ENCODE measurements at places on chromosomes 3 and 15. TPM values are rescaled to one million over a fixed set of nuclear protein-coding genes. Genes with fewer than 3 reads are reported as not detected.
A peak's percentile ranks its signal among the peaks of the same experiment; 100 is the strongest.

The SLC22A14 gene
- polyA plus RNA-seq: 0.09 TPM

DNA sequence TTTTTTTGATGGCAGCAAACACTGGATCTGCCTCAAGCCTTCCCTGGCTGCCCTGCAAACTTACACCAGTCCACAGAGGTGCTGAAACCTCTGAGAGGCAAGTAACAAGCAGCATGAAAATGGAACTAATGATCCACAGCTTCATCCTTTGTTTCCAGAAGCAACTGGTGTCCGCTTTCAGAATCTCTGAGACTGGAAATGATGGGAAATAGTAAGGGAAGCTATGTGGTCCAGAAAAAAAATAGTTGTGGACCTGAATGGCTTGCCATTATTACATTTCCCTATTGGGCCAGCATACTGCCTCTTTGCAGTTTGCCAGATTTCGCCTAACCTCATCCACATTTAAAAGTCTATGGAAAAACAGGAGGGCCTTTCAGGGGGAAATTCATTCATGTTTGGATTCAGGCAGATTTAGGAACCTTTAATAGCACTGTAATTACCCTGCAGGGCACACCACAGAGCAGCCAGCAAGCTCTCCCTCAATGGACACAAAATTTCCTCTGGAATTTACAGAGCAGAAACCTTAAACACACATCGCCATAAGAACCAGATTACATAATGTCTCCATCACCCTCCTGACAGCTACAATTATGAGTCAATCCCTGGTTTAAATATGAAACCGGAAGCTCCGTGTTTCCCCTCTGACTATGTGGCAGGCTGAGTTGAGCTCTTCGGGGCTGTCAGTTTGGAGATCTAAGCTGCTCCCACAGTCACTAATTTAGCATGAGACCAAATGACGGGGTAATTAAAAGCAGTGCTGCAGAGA, 134.4 kb downstream of the TMCO5A start:
- H3K36me3 ChIP-seq: no peaks in the 10 kb centered on the region
- no peaks in the 10 kb centered on the region for H3K27me3 ChIP-seq
- DNase-seq: peak; percentile 75

GRCh38 chr15:46127361-46127874, 492.6 kb downstream of the SQOR start:
- no peaks in the 10 kb centered on the region for H3K27me3 ChIP-seq
- H3K36me3 ChIP-seq: no peaks in the 10 kb centered on the region
- no peaks in the 10 kb centered on the region for H3K4me1 ChIP-seq
- DNase-seq: no peak
- H3K27ac ChIP-seq: no peak overlapping the region
- no peak overlapping the region for H3K4me3 ChIP-seq

The GOLGA8J gene
- not detected for polyA plus RNA-seq

DNA sequence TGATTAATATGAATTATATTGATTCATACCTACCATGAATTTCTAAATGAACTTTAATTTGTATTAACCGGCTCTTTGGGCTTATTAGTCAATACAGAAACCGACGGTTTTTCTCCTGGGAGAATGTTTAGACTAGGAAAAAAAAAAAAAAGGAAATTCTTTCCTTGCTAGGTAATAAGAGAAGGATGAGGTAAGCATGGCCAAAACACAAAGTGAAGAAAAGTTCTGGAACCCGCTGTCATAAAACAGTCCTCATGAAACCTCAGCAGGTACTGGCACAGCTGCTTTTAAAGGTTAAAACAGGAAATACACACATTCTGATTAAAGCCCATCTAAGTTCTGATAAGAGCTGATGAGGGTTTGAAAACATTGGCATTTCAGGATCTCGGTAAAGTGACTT, 30.8 kb upstream of the PSTPIP1 start:
- H3K36me3 ChIP-seq: no peaks in the 10 kb centered on the region
- no peak overlapping the region for H3K4me3 ChIP-seq
- DNase-seq: no peak

GRCh38 chr15:100090411-100090810, 251.4 kb downstream of the ADAMTS17 start:
- no peaks in the 10 kb centered on the region for H3K27me3 ChIP-seq
- H3K36me3 ChIP-seq: no peaks in the 10 kb centered on the region
- no peak overlapping the region for H3K27ac ChIP-seq
- no peak for DNase-seq
- no peaks in the 10 kb centered on the region for H3K4me1 ChIP-seq

DNA sequence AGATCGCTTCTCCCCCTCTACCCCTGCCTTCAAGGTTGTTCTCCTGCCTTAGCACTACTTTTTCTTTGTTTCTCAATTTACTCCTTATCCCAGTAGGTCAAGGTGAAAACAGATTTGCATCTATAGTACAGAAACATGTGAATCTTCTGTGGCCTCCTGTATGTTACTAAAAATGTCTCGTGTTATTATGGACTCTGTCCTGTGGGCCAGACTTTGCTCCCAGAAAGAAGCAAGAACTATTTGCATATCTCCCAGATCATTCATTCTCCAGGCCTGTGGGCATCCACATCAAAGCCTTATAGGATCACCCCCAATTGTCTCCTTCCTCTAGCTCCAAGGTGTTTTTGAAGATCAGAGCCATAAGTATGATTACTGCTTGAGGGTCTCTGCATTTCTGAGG, 169.5 kb upstream of the ROPN1 start:
- peak; percentile 69 for DNase-seq
- no peaks in the 10 kb centered on the region for H3K36me3 ChIP-seq

DNA sequence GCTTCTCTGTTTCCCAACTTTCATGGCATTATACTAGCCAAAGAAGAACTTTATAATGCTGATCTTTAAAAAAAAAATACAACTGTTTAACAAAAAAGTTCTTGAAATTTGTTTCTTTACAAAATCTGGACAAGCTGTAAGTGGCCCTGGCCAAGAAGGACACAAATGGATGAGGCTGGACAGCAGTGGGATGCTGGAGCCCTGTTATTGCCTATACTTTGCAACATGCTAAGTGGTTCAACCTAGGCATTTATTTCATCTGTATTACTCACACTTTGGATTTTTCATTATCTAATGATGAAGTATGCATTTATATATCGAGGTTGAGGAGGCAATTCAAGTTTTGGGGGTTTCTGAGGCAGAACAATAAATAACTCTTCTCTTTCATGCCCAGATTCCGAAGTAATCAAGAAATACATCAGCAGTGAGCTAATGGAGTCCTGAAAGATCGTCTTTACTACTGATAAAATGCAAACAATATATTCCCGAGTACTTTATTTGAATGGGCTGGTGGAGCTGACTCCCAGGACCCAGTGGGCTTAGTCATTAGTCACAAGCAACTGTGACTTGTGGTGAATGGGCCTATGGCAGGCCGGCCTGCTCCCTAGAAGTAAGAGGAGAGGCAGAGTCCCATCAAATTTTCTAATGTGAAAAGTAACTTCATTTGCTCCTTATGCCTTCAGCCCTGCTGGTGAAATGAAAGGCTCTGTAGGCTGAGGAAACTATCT, 177.3 kb upstream of the DPH6 start:
- H3K27me3 ChIP-seq: no peaks in the 10 kb centered on the region
- no peak overlapping the region for H3K4me3 ChIP-seq
- H3K4me1 ChIP-seq: no peaks in the 10 kb centered on the region
- no peaks in the 10 kb centered on the region for H3K36me3 ChIP-seq

The INSYN1 gene
- polyA plus RNA-seq: 2.2 TPM

DNA sequence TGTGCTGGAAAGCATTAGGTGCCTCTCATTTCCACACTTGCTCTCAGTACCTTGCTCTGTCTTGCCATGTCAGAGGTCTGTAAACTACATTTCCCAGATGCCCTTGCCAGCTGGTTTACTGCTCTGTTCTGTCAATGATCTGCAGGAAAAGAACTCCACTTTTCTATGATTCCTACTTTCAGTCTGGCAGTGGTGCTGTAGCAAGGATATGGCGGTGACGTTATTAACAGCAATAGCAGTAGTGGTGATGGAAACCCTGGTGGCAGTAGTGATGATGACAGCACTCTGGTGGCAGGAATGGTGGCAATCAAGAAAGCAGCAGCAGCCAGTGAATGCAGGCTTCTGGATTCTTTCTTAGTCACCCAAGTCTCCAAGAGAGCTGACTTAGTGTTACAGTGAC, 665.2 kb downstream of the DIPK2A start:
- no peak overlapping the region for H3K4me3 ChIP-seq
- no peaks in the 10 kb centered on the region for H3K27me3 ChIP-seq
- H3K36me3 ChIP-seq: no peaks in the 10 kb centered on the region
- H3K27ac ChIP-seq: no peak overlapping the region

- no peaks in the 10 kb centered on the region for H3K36me3 ChIP-seq
- no peaks in the 10 kb centered on the region for H3K27me3 ChIP-seq
- DNase-seq: no peak
- H3K4me3 ChIP-seq: no peak overlapping the region
Measured at GRCh38 chr15:93658026-93658816, 569.2 kb upstream of the RGMA start.

The UPK1B gene
- 0.40 TPM for polyA plus RNA-seq

- no peak for DNase-seq
- H3K27me3 ChIP-seq: no peaks in the 10 kb centered on the region
- no peak overlapping the region for H3K4me3 ChIP-seq
- H3K4me1 ChIP-seq: no peaks in the 10 kb centered on the region
- no peaks in the 10 kb centered on the region for H3K36me3 ChIP-seq
- no peak overlapping the region for H3K27ac ChIP-seq
Measured at GRCh38 chr3:120457827-120458226, 7.0 kb upstream of the FSTL1 start.

GRCh38 chr3:5813521-5813920, 626.0 kb downstream of the EDEM1 start:
- no peaks in the 10 kb centered on the region for H3K4me1 ChIP-seq
- no peaks in the 10 kb centered on the region for H3K36me3 ChIP-seq
- no peak overlapping the region for H3K4me3 ChIP-seq

GRCh38 chr3:6262010-6262409, 598.9 kb upstream of the GRM7 start:
- no peak for DNase-seq
- no peaks in the 10 kb centered on the region for H3K4me1 ChIP-seq
- no peak overlapping the region for H3K27ac ChIP-seq
- H3K36me3 ChIP-seq: no peaks in the 10 kb centered on the region
- H3K4me3 ChIP-seq: no peak overlapping the region
- no peaks in the 10 kb centered on the region for H3K27me3 ChIP-seq

DNA sequence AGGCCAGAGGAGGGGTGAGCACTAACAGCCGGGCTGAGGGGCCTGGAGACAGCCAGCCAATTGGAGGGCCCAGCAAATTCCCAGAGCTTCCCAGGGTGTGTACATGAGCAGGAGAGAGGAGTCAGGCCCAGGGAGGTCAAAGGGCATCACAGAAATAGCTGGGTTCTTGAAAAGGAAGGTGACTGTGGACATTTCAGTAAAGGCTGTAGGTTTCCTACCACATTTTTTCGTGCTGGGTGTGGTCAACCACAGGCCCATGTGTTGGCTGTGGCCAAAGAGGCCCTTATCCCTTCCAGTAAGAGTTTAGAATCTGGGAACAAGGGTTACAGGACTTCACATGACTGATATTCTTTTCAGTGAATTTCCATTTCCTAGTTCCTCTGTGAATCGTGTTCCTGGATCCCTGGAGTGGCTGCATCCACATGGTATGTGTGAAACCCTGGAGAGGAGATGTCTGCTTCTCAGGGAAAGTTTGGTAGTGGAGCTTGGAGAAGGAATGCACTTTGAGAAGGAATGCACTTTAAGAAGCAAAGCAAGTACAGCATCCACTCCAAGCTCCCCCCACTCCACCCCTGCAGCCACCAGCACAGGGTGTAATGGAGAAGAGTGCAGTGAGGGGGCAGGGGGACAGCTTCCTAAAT, 73.2 kb upstream of the HEG1 start:
- DNase-seq: no peak
- H3K4me1 ChIP-seq: peaks cover 14% of the 10 kb centered on the region
- H3K27me3 ChIP-seq: no peaks in the 10 kb centered on the region

Measured in small intestine (tissue), 16 donors.